Activated T-cell treated with anti-CD3 and anti-CD28 coated beads, Interleukin-2, amount 50 U/mL, for 24 hours (primary cell): ENCODE measurements at places on chromosomes 2 and 18.
A peak's percentile ranks its signal among the peaks of the same experiment; 100 is the strongest.

DNA sequence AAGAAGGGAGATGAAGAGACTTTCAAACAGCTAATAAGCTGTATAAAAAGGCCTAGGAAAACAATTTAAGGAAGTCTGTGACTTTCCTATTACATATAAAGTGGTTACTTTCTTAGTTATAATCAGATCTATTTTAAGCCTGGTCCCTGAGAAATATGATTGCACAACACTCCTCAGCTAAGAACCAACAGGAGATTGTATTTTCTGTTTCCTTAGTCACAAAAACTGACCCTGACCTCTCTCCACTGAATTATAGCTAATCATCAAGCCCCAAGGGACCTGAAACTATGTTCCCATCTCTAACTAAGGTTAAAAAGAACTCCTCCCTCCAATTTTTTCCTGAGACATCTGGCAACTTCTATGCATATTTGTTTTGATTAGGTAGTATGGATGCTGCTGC is 106.9 kb downstream of the ROCK1 start:
- H3K27me3 ChIP-seq = no peaks in the 10 kb centered on the region
- peaks cover 88% of the 10 kb centered on the region for H3K36me3 ChIP-seq
- H3K4me1 ChIP-seq = peaks cover 17% of the 10 kb centered on the region

GRCh38 chr2:105373895-105374401 is 24.9 kb downstream of the FHL2 start:
- peaks cover 10% of the 10 kb centered on the region for H3K4me1 ChIP-seq
- peak overlapping the region; percentile 52 for H3K4me3 ChIP-seq
- no peaks in the 10 kb centered on the region for H3K36me3 ChIP-seq
- peak; percentile 34 for DNase-seq

- peaks cover 62% of the 10 kb centered on the region for H3K4me1 ChIP-seq
- H3K27ac ChIP-seq = no peak overlapping the region
- no peak for DNase-seq
- H3K36me3 ChIP-seq = peaks cover 43% of the 10 kb centered on the region
- H3K4me3 ChIP-seq = no peak overlapping the region
- H3K27me3 ChIP-seq = no peaks in the 10 kb centered on the region
These were observed 4.2 kb downstream of the SLC66A2 start for GRCh38 chr18:79947054-79947755.

DNA sequence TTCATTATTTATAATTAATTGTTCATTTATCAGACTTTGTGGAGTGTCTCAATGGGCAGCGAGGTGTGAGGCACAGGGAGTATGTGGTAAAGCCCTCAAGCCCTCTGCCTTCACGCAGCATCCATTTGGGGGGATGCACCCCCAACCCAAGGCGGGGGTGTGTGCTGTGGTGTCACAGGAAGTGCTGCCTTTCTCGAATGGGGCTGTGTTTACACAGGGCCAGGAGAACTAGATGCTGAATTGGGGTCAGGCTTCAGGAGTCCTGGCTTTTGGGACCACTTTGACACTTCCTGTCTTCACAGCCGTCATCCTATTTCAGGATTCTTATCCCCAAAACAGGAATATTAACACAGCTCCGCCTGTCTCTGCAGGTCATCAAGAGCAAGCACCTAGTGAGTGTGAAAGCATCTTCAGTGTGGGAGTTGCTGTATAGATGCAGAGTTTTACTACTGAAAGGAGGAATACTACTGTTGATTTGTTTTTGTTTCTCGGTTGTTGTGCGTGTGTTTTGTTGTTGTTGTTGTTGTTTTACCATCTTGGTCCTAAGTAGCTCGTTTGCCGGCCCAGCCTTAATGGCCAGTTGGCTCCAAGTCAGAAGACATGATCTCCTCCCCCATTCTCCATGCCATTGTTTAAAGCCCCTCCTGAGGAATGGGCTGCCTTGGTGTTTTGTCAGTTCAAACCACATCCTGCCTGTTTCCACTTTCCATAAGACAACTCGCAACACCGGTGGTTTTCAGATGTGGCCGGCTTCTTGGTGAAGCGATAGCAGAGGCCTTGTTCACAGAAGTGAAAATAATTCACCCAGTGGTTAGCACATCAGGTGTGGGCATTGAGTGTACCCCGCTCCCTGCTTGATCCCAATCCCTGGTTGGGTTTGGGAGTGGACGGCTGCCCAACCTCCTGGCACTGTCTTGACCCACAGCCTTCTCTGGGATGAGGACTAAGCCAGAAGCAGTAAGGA is 221.3 kb downstream of the BCL2 start:
- no peaks in the 10 kb centered on the region for H3K36me3 ChIP-seq
- peaks cover 42% of the 10 kb centered on the region for H3K4me1 ChIP-seq
- peak overlapping the region; percentile 22 for H3K27ac ChIP-seq

DNA sequence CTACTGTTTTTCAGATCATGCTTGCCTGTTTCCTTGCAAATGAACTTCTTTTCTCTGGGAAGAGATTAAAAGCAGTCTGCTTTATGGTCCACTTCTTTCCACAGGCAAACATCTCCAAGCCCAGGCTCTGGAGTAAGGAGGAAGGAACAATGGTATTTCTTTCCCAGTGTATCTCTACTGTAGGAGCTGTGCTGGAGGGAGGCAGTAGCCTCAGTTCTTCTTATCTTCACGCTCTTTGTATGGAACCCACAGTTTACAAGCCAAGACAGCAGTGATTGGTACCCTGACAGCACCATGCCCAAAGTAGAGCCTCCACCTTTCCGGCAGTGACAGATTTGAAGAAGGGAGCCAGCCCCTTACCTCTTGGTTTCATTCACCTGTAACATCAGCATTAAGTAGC is 35.2 kb downstream of the SPOPL start:
- no peak for DNase-seq
- H3K27ac ChIP-seq = no peak overlapping the region
- no peaks in the 10 kb centered on the region for H3K27me3 ChIP-seq
- no peak overlapping the region for H3K4me3 ChIP-seq
- peaks cover 68% of the 10 kb centered on the region for H3K36me3 ChIP-seq

DNA sequence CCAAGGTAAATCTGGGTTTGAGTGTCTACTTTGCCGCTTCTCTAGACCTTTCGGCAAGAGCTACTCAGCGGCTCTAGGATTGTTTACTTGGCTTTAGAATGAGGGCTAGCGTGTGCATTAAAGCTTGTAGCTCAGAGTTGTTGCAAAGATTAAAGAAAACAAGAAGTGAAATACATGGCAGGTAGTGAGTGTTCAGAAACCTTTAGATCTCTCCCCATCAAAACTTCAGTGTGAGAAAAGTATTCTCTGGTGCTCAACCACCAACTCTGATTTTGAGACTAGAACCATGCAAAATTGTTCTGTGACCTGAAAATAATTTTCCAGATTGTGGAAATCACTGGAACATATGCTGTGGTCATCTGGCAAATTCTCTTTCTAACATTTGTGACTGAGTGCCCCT is 512.0 kb downstream of the CMPK2 start:
- H3K27me3 ChIP-seq = no peaks in the 10 kb centered on the region
- no peak for DNase-seq
- no peaks in the 10 kb centered on the region for H3K36me3 ChIP-seq
- no peak overlapping the region for H3K4me3 ChIP-seq

DNA sequence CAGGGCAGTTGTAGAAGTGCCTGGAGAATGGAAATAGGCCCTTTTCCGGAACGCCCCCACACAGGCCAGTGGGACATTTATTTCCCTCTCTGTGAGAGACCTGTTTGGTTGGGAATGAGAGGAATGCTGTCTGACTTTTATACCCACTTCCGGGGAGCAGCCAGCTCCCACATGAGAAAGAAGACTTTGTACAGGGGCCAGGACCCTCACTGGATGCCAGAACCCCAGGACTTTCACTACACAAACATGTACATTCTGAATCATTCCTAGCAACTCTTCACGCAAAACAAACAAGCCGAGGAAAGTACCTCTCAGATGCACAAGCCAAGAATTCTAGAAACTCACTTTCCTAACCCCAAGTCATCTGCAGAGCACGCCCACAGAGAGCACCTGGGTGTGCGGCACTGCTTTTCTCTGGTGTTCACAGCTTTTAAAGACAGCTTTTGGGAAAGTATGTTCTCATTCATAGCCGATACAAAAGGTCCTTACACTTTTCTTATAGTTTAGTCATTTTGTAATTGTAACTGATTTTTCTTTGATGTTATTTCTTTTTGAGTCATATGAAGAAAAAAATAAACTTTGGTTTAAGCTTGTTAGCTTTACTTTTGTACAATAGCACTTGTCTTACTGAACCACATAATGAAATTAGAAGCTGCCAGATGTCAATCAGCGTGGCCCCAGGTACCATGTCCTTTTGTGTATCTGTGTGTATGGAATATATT is 856.1 kb upstream of the ID2 start:
- H3K4me3 ChIP-seq = peak overlapping the region; percentile 27
- peaks cover 35% of the 10 kb centered on the region for H3K4me1 ChIP-seq
- peak overlapping the region; percentile 95 for H3K27ac ChIP-seq
- H3K27me3 ChIP-seq = peaks cover 3% of the 10 kb centered on the region
- DNase-seq = peak; percentile 53

DNA sequence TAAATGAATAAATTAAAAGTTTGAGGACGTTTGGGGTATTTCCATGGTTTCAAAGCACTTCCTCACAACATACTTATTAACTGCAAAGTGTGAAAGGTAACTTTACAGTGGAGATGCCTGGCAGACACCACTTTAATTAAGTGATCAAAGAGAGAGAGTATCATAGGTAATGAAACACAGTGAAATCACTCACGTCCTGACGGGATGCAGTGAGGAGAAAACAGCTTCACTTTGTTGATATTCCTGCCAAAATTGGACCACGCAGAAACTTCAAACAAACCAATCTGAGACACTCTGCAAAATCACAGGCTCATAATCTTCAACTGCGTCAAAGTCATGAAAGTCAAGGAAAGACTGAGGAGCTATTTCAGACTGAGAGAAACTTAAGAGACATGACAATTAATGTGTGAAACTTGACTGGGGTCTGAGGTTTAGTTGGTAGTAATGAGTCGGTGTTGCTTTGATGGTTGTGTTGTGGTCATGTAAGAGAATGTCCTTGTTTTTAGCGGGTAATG is 66.0 kb upstream of the ITGB6 start:
- peaks cover 6% of the 10 kb centered on the region for H3K36me3 ChIP-seq
- H3K4me1 ChIP-seq = peaks cover 60% of the 10 kb centered on the region
- no peak for DNase-seq
- H3K4me3 ChIP-seq = peak overlapping the region; percentile 27

- H3K27me3 ChIP-seq = no peaks in the 10 kb centered on the region
- peaks cover 7% of the 10 kb centered on the region for H3K4me1 ChIP-seq
- no peak overlapping the region for H3K4me3 ChIP-seq
- no peaks in the 10 kb centered on the region for H3K36me3 ChIP-seq
- no peak for DNase-seq
These were observed 210.4 kb downstream of the TMEM163 start for GRCh38 chr2:134508391-134508790.

DNA sequence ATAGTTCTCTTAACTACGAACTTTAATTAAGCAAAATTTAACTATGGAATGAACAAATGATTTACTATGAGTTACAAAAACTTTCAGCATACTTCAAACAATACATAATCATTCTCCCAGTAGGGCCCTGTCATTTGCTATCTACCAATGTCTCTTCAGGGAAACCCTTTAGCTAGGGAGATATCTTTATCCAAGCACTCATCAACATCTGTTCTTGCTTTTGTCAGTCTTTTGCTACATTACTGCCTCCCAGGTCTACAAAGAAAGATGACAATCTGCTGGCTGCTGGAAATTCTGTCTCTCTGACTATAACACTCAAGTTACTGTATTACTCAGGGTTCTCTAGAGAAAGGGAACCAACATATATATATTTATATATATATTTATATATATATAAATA is 1626.3 kb upstream of the CELF4 start:
- H3K27me3 ChIP-seq = no peaks in the 10 kb centered on the region
- H3K4me3 ChIP-seq = no peak overlapping the region
- no peak overlapping the region for H3K27ac ChIP-seq
- no peak for DNase-seq
- H3K36me3 ChIP-seq = no peaks in the 10 kb centered on the region
- H3K4me1 ChIP-seq = no peaks in the 10 kb centered on the region

DNA sequence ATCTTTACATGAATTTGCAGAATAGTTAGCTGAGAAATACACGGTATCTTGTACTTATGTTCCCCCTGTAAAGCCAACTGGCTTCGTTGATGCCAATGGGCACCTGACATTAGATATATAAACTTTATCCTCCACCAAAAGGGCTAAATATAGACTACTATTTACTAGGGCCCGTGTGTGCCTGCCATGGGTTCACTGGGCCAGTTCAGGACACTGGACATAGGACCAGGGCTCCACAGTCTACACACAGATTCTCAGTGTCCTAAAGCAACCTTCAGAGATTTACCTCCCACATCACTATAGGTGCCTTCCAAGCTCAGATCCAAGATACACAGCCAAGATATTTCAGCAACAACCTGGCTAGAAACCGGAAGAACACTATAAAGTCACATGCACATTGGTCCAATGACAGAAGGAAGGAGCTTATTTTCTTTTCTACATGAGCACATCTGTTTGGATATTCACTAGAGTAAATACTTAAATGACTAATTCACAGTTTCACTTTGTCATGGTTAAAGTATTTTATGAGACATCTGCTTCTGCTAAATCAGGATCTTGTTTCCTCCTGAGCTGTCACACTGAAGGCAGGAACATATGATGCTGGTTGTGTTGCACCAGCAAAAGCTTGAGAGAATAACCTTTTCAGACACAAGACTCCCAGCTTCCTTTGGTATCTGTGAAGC is 95.1 kb downstream of the MYO5B start:
- no peak for DNase-seq
- H3K4me3 ChIP-seq = no peak overlapping the region
- H3K36me3 ChIP-seq = no peaks in the 10 kb centered on the region
- H3K27ac ChIP-seq = no peak overlapping the region
- peaks cover 40% of the 10 kb centered on the region for H3K27me3 ChIP-seq

DNA sequence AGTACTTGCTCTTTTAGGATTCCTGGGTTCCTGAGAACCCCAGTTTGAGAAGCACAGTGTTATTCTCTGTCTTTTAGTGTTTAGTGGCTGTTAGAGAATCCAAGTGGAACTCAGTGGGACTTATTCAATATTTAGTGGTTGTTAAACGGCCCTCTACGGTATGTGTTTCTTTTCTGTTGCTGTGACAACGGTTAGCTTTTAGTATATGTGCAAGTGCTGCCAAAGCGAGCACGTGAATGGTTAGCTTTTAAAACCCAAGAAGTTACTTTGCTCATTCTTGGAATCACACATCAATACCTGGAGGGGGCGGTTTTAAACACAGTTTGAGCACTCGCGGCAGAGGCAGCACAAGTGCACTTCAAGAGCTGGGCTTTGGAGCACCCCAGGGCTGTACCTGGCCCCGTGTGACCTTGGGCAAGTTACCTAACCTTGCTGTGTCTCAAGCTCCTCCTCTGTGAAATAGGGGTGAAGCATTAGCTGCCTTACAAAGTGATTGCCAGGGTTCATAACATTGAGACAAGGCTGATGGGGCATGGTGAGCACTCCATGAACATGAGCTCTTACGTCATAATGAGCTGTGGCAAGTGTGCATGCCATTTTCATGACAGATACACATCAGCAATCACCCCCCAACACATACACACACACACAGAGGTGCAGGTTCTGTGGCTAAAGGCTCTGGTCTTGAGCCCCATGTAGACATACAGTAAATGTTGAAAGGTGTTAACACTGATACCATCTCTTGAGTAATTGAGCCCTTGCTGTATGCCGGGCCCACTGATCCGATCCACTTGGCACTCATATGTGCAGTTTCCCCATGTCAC is 234.1 kb downstream of the ALPK2 start:
- no peak for DNase-seq
- H3K36me3 ChIP-seq = no peaks in the 10 kb centered on the region
- peaks cover 10% of the 10 kb centered on the region for H3K4me1 ChIP-seq
- no peaks in the 10 kb centered on the region for H3K27me3 ChIP-seq
- H3K4me3 ChIP-seq = no peak overlapping the region
- H3K27ac ChIP-seq = no peak overlapping the region

GRCh38 chr18:52339891-52340371 is at the start of gene DCC:
DCC (plus strand) TSS chr18:52340197; CDS start chr18:52340788, 591 bp downstream.
- no peaks in the 10 kb centered on the region for H3K4me1 ChIP-seq

GRCh38 chr2:56449002-56449431 is 265.2 kb downstream of the CCDC85A start:
- H3K27me3 ChIP-seq = no peaks in the 10 kb centered on the region
- no peak for DNase-seq
- H3K4me3 ChIP-seq = no peak overlapping the region
- no peaks in the 10 kb centered on the region for H3K4me1 ChIP-seq
- no peak overlapping the region for H3K27ac ChIP-seq
- no peaks in the 10 kb centered on the region for H3K36me3 ChIP-seq
